ENCODE measurements at places on chromosomes 1 and 21.

GRCh38 chr1:109789551-109790180 lies 25.9 kb upstream of the EPS8L3 start:
- no peak for DNase-seq

- no peak for DNase-seq
Measured at GRCh38 chr1:155127967-155128754, 485 bp downstream of the EFNA1 start.

- no peak for DNase-seq
Measured at GRCh38 chr21:35349376-35350080, 300.4 kb upstream of the RUNX1 start.

- DNase-seq, result no peak
Measured at GRCh38 chr1:86200901-86201300, 44.3 kb upstream of the COL24A1 start.
